ENCODE measurements at places on chromosomes 6 and 20.
A peak's percentile ranks its signal among the peaks of the same experiment; 100 is the strongest.

GRCh38 chr6:162156146-162156545 is 571.4 kb downstream of the PRKN start:
- DNase-seq: peak; percentile 54

DNA sequence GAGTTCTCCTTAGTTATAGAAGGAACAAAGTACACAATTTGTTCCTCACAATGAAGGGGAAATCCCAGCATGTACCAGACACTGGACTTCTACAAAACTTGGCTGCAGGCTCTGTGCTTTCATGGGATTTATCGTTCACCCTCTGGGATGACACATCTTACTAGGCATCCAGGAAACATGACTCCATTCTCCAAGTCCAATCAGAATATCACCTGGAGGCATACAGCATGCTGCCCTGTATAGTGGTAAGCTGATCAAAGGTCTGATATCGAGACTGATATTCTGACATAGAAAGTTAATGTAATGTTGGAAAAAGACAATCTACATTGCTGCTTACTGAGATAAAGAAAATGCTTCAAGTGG is 6.7 kb downstream of the RWDD2A start:
- peak; percentile 8 for DNase-seq

DNA sequence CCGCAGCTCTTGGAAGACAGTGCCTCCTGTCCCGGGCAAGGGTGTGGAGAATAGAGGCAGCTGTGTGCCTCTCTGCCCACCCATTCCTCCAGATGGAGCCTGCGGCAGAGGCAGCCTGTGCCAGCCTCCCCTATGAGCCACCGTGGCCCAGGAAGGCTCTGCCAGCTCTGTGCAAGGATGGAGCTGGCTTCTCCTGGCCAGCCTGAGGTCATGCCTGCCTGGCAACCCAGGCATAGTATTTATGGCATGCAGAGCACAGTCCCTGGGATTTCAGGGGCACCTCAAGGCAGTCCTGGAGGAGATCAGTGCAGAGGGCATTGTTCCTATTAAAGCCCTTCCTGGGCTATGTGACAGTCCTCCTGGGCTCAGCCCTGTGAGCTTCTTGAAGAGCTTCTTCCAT is 1.5 kb downstream of the EPB41L1 start:
- DNase-seq: no peak

DNA sequence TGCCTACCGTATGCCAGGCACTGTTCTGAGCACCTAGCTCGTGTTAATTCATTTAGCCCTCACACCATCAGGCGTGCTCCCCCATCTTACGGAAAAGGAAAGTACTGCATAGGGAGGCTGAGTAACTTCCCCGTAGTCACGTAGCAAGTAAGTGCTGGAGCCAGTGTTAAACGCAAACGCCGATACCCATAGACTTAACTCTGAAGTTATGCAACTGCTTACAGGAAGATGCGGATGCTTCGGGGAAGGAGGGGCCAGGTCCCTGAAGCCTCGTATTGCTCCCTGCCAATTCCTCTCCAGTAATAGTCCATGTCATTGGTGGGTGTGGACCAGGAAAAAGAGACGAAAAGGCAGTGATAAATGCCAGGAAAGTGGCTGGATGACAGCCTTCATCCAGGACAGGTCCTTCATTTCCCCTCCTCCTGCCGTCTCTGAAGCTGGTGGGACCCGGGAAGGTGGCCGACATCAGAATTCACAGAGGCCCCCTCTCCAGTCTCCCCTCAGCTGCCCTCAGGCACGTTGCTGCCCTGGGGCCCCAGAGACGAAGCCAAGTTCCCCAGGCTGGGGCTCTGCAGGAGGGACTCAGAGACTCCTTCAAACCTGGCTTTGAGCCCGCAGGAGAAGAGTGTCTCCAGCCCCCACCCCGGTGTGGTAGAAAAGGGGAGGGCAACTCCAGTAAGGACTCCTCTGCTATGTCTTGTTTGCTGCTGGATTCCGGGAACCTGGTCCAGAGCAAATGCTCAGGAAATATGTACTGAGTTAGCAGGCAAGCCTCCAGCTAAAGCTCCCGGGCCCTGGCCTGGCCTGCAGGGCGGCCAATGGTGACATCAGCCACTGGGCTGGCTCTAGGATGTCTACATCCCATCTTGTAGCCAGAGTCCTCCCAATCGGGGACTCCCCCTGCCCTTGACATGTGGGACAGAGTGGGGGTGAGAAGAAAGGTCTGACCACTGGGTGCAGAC is 37.8 kb downstream of the RAB44 start:
- DNase-seq: peak; percentile 54

- no peak for DNase-seq
These were observed 61.5 kb downstream of the SEL1L2 start for GRCh38 chr20:13928901-13929300.

DNA sequence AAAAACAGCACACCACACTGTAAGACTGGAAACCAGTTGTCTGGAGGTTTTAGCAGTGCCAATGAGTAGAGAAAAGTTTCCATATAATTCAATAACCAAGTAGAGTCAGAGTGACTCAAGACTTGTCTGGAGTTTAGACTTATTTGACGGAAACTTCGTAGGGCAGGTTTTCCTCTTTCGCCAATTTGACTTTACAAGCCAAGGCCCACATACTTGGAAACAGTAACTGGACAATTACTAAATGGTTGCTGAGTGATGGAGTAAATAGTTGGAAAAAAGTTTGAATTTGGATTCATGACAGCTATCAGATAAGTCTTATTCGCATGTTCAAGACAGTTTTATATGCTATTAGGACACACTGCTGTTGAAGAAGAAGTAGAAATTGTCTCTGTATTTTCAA is 48.1 kb upstream of the CTAGE9 start:
- DNase-seq: no peak

All from suppressor macrophage (primary cell).